ENCODE measurements at places on chromosomes 1 and 21.

GRCh38 chr1:245707941-245708340, 553.2 kb downstream of the KIF26B start:
- no peak for DNase-seq

DNA sequence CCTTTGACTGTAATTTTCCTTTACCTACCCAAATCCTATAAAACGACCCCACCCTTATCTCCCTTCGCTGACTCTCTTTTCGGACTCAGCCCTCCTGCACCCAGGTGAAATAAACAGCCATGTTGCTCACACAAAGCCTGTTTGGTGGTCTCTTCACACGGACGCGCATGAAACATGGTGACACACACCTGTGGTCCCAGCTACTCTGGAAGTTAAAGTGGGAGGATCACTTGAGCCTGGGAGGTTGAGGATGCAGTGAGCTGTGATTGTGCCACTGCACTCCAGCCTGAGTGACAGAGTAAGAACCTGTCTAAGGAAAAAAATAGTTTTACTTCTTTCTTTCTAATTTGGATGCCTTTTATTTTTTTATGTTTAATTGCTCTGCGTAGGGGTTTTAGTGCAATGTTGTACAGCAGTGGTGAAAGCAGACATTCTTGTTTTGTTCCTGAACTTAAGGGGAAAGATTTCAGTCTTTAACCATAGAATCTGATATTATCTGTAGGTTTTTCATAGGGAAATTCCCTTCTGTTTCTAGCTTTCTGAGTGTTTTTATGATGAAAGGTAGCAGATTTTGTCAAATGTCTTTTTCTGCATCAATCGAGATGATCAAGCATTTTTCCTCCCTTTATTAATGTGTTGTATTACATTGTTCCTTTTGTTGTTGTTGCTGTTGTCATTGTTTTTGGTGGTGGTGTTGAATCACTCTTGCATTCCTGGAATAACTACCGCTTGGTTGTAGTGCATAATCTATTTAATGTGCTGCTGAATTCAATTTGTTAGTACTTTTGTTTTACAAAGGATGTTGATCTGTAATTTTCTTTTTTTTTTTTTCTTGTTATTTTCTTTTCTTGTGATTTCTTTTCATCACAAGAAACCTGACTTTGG, 497.4 kb downstream of the DISC1 start:
- no peak for DNase-seq

DNA sequence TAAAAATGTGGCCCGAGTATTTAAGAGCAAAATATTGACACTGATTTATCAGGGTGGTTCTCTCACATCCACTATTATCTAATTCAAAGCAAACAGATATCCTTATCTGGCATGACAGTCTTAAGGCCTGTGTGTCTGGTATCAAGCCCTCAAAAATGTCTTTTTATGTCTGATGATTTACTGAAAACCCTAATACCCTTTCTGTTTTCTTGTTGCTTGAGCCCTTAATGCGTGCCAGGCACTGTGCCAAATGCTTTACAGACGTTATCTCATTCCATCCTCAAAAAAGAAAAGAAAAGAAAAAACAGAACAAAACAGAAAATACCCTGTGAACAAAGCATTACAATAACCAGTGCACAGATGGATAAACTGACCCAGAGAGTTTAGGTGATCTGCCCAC, 5.7 kb downstream of the DUSP23 start:
- no peak for DNase-seq

GRCh38 chr1:208418667-208419066, 174.5 kb upstream of the PLXNA2 start:
- no peak for DNase-seq

GRCh38 chr1:153231785-153232184, 14.4 kb downstream of the PRR9 start:
- no peak for DNase-seq

DNA sequence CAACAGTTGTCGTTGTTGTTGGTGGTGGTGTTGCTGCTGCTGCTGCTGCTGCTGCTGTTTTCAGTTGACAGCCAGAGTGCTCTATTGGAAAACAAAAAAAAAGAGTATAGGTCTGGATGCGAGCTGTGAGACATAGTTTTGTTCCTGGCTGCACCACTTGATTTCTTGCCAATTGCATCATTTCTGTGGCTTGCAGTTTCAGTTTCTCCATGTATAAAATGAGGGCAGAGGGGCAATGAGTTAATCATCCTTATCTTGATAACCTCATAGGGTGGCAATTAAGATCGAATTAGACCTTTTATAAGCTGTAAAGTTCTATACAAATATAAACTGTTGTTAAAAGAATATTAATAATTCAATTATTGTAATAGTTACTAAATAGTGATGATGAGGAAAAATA, 156.7 kb downstream of the DMRTA2 start:
- DNase-seq: no peak

- DNase-seq: no peak
Observed at GRCh38 chr1:198175423-198176170, 18.8 kb downstream of the NEK7 start.

- DNase-seq: no peak
Observed at GRCh38 chr1:86423473-86423872, 498 bp upstream of the CLCA2 start.

GRCh38 chr1:236282425-236282716, 613 bp upstream of the ERO1B start:
- no peak for DNase-seq

DNA sequence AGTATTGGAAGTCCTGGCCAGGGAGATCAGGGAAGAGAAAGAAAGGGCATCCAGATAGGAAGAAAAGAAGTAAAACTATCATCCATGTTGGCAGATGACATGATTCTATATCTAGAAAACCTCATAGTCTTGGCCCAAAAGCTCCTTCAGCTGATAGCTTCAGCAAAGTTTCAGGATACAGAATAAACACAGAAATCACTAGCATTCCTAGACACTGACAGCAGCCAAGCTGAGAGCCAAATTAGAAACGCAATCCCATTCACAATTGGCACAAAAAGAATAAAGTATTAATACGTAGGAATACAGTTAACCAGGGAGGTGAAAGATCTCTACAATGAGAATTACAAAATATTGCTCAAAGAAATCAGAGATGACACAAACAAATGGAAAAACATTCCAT, 44.6 kb downstream of the ZFYVE9 start:
- no peak for DNase-seq

DNA sequence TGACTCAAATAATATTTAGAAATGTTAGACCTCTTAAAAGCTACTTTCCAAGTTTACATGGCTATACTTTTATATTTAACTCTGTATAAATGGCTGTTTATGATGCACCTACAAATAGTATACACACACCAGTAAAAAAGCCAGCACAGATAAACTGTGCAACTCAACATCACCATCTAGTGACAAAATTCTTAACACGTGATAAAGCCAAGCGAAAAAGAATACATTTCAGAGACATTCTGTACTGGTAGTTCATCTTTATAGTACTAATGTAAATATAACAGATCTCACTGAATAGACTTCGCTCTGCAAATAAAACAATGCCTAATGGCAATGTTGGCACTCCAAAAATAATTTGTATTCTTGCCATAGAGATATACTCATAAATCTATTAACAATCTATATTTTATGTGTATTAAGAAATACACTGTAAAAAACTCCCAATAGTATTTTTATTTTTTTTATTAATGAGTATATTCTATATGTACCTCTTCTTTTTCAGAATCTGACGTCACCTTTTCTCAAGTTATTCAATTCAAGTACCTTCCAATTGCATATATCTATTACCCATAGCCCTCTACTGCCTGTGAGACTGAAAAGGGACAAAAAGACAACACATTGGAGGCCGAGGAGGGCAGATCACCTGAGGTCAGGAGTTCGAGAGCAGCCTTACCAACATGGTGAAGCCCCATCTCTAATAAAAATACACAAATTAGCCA, 100.2 kb downstream of the DPYD start:
- DNase-seq: no peak

DNA sequence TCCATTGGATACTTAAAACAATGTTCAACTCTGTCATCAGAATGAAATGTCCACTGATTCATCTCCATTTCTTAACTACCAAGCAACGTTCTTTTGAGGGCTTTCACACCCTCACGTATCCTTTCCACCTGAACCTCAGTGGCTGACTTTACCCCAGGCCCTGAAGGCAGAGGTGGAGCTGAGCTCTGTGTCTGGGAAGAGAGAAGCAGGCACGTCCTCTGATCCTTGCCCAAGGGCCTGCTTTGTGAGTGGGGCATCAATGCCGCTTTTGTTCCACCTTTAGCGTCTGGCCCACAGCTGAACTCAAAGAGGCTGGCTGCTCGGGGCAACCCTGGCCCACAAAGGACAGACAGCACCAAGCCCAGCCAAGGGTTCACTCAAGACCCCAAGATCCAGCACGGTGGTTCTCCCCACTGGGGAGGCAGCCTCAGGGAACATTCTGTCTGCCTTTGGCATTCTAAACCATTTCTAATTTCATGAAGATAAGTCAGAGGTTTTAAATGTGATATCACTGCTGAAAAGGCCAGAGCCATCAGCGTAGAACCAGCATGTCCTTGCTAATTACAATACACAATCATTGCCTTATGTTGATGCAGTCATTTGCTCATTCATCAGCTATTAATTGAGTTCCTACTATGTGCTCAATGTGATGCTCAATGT, 126.0 kb upstream of the UBE2U start:
- DNase-seq: no peak

DNA sequence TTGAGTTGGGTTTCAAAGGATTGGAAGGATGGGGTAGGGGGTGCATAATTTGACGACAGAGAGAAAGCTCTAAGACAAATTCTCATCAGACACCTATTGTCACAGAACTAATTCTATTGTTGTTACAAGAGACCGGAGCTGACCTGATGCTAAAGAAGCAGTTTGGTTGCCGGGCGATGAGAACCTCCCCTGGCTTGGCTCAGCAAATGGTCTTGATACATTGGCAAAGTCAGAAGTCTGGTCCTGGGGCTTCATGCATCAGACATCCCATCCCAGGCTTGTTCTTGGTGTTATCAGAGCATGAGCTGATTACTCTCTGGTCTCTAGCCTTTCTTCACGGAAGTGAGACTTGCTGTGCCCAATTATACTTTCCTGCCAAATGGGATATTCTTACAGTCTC, 15.4 kb downstream of the TRIM67 start:
- no peak for DNase-seq

- no peak for DNase-seq
Observed at GRCh38 chr21:34570313-34570712, 44.6 kb downstream of the RCAN1 start.

- no peak for DNase-seq
Observed at GRCh38 chr1:171122893-171123292, 32.2 kb downstream of the FMO3 start.

GRCh38 chr1:212879947-212880690, 22.0 kb downstream of the FLVCR1 start:
- DNase-seq: no peak

DNA sequence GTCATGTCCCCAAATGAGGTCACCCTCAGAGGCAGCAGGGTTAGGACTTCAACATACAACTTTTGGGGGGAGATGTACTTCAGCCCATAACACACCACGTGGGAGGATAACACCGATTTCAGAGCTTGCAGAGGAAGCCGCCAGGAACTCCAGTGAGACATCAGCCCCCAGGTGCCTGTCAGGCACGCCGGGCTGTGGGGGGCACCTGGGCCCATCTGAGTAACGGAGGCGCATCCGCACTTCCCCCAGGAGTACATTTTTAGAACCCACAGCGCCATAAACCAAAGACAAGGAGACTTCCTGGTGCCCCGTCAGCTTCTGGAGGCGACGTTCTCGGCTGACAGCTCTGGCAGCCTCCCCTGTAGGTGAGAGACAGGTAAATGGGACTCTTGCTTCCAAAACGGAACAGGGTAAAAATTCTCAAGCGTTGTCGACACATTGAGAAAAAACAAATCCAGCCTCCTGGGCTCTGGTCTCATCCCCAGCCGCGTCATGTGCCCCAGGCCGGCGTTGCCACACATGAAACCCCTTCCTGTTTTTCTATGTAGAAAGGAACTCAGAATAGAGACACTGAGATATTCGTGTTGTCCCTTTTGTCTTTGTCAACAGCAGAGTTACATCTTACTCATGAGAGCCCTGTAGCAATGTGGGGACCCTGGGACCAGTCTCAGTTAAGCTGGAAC, 93.3 kb downstream of the PDE9A start:
- DNase-seq: no peak

DNA sequence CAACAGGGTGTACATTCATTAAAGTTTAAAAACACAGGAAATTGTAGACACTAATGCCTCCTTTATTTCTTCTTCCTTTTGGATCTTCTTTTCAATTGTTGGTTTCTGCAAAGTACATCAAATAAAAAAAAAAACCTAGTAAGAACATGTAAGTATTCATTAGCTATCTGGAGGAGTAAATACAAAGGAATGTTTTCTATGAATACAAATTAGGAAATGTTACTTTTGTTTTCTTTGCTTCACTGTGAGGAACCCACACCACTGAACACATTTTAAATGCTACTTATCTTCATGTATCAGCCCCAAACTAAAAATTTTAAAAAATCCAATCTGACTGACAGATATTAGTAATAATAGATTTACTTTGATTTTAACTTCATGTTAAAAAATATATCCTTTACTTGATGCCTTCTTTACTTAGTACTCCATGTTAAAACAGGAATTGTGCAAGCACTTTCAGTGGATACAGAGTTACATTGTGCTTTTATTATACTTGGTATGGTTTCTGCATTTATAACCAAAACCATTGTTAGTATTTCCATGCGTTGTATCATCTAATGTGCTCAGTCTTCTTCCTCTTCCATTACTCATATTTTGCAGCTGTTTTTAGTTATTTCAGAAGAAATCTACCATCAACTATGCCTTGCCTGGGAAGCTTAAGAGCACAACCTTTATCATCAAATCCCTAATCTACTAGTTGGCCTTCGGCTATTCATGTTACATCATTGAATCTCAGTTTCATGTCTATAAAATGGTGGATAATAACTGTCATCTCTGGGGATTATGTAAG, 236.9 kb upstream of the DPYD start:
- DNase-seq: no peak

GRCh38 chr1:241627453-241628259, 12.5 kb downstream of the CHML start:
- no peak for DNase-seq

Data from right forelimb (tissue), 1 donor.